ENCODE measurements at places on chromosomes 7 and 10. TPM values are rescaled to one million over a fixed set of nuclear protein-coding genes. Genes with fewer than 3 reads are reported as not detected.

SLC29A3 gene
- 1.5 TPM for total RNA-seq

PKD2L1 gene
- total RNA-seq: not detected

GSAP gene
- total RNA-seq: 4.0 TPM

FAM24B gene
- 4.2 TPM for total RNA-seq

KAZALD1 gene
- 0.31 TPM for total RNA-seq

BRI3 gene
- total RNA-seq: 55.0 TPM

KIF11 gene
- 14.5 TPM for total RNA-seq

FFAR4 gene
- not detected for total RNA-seq

GPER1 gene
- total RNA-seq: 1.1 TPM

MSMB gene
- total RNA-seq: not detected

FAM25A gene
- not detected for total RNA-seq

TAS2R41 gene
- not detected for total RNA-seq

Data from bladder microvascular endothelial cell (primary cell).